ENCODE measurements at places on chromosomes 5 and 9.

DNA sequence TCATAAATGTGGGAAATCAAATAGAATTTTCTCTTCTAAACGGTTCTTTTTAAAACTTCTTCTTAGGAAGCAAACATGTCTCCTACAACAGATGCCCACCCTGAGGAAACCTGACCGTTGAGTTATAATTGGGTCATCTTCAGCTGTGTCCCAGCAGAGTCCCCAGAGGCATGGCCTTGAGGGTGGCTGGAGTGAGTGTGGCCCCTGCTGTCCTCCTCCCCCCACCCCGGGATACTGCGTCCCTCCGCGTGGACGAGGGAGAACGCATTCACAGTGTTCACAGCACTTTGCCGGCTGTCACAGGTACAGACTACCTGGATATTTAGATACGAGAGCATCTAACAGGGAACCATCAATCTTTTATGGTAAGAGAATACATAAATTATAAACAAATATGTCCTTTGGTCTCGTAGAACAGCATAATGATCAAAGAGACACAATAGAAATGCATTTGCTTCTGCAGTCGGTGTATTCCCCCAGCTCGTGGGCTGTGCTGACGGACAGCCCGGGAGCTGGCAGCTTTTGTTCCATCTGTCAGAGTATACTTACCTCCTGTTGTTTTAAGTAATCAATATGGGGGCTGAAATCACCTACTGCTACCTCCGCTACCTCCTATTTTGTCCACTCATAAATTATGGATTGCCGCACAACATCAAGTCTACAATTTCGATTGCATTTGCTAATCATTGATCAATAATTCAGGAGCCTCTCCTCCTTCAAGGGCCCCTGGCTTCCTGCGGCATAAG is 214.7 kb downstream of the IRX2 start:
- DNase-seq: no peak

DNA sequence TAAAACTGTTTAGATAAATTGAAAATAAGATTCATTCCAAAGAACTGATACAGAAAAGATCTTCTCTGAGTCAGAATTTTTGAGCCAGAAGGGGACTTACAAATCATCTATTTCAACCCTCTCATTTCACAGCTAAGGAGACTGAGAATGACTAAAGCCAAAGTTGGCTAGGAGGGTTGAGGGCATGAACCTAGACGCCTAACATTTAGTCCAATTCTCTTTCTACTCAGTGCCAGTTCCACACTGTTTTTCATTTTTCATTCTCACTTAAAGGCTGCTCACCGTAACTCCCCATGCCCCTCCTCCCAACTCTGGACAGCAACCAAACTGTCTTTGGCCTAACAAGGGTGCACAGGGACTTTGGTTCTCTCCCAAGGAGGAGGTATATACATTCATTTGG is 364.0 kb downstream of the NDUFS4 start:
- DNase-seq: no peak

DNA sequence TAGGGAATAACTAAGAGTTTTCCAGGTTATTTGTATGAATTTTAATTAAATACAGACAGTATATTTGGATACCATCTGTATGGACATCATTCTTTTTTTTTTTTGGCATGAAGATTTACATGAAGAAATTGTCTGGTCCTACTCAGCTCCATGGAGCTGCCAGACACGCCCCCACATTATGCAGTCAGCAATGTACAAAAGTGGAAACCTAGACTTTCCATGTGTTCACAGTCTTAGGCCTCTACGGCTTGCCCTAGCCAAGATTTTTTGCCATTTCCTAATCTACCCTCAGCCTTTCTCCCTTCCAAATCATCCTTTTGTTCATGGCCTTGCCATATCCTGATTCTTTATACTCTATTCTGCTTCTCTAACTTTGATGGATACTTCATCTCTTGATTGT is 207.1 kb downstream of the SGCD start:
- no peak for DNase-seq

- DNase-seq: no peak
Observed at GRCh38 chr5:113510836-113511451, 2.5 kb upstream of the YTHDC2 start.

DNA sequence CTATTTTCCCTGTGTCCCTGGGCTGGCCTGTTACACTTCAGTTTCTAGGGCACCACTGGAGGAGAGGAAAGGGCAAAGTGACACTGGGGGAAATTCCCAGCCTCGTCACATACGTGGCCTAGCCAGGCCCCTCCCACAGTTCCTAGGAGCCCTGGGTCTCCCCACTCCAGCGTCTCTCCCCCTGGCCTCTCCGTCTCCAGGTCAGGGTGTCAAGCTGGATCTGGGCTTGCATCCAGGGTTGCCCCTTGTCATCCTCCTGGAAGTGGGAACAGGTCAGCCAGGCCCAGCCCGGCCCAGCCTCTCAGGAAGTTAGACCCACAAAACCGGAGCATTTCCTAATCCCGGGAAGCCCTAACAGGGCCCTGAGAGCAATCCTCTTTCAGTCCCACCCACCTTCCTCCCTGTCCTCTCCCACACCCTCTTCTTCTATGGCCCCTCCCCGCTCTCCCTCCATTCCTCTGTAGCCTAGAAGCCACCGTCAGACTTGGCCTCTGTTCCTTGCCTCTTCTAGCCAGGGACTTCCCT is 4.7 kb upstream of the TNIP1 start:
- no peak for DNase-seq

- no peak for DNase-seq
Observed at GRCh38 chr5:170484459-170484831, 19.4 kb upstream of the KCNIP1 start.

GRCh38 chr5:149887622-149888183 is 56.9 kb downstream of the PDE6A start:
- DNase-seq: no peak

DNA sequence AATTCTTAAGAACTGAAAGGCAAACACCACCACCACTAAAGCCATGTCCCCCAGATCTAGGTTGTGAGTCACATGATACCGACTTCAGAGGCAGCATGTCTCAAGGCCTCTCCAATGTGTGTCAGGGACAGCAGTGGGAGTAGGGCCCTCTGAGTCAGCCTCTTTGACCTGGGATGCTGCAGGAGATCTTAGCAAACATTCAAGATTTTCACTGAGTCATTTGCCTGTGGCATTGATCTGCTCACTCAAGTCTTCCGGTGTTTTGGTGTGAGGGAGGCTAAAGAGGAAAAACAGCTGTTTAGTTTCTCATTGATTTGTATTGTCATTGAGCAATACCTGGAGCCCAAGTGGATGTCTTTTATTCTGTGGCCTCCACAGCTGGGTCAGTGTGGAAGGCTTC is 36.1 kb downstream of the TMC1 start:
- DNase-seq: peak; percentile 56
